ENCODE measurements at places on chromosomes 3 and 15.

DNA sequence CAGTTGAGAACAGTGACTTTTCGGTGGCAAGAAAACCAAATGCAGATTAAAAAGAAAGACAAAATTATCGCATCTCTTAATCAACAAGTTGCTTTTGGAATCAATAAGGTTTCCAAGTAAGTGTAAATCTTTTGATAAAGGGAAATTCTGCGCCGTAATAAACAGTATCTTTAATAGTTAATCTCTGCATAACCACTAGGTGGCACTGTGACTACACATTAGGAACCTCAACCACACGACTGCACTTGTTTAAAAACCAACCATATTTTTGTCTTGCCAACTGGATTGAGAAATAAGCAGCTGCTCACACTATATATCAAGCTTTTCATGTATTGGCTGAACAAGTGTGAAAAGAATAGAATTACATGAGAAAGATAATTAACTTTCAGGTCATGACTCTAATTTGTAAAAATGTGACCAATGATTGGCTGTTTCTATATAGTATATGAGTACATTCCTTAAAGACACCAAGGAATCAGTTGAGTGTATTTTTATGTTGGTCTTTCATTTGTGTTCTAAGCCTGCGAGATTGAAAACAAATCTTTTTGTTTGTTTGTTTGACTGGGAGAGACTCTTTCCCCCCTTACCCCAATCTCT lies 72.7 kb downstream of the DZIP3 start:
- DNase-seq: peak; percentile 78

DNA sequence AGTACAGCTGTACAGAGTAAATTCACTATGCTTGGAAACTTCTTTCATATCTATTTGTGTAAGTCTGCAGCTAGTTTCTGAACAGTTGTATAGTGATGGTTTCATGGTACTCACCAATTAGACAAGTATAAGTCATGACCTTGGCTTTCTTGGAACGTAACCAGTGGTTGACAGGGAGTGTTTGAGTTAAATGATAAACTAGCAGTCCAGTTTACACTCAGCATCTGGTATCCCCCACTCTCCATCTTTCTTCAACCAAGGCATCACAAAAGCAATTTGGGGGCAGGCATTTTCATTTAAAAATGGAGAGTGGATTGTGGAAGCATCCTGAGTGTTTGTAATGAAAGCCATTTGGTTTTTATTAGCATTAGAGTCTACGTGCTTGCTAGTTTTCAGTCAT lies 26.0 kb downstream of the MME start:
- no peak for DNase-seq

GRCh38 chr3:197793247-197793646 lies 2.2 kb downstream of the LRCH3 start:
- DNase-seq: peak; percentile 20

GRCh38 chr3:54917862-54918261 lies 10.0 kb downstream of the LRTM1 start:
- no peak for DNase-seq

DNA sequence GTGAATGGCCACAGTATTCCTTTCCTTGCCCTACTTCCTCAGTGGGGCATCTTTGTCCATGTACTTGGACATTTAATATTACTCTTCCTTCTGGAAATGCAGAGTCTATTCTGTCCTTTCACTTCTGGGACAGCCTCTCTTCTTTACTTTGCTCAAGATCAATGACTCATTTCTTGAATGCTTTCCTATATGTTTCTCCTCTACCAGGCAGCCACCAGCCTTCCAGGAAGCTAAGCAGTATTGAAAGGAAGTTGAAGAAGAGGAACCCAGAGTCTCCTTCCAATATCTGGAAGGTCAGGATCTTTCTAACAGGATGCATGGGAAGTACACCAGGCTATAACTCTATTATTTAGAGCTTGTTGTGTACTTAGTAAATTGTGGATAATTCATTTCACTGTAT lies 182.8 kb downstream of the CD47 start:
- no peak for DNase-seq

- DNase-seq: no peak
Observed at GRCh38 chr3:142542054-142542453, 36.5 kb downstream of the ATR start.

DNA sequence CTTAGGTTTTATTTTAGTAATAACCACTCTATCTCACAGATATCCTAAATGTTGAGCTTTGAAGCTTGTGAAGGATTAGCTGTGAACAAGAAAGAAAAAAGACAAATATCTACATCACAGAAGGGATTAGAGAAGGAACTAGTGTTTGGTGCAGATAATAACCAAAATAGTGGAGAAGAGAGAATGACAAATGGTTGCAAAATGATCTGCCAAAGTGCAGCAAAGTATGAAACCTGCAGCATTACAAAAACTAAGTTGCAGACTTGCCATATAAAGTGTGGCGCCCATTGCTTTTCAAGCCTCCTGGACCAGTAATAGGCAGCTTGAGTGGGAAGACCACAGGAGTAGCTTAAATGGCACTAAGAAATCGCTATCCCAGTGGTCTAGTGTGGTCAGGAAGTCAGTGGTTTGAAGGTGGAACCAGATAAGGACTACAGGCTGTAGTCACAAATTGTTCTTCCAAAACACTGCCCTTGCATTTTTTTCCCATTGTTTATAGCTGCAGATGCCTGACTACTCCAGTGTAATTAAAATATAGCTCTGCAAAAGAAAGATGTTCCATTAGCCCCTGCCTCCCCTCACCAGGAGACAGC lies 20.7 kb downstream of the TPM1 start:
- DNase-seq: no peak

GRCh38 chr3:66256806-66257205 lies 36.0 kb downstream of the SLC25A26 start:
- DNase-seq: no peak

- no peak for DNase-seq
Observed at GRCh38 chr3:147846854-147847478, 437.8 kb downstream of the ZIC1 start.

- DNase-seq: no peak
Observed at GRCh38 chr15:92675485-92675884, 19.9 kb upstream of the FAM174B start.

- DNase-seq: no peak
Observed at GRCh38 chr3:183826448-183827250, 1.3 kb upstream of the MAP6D1 start.

- DNase-seq: no peak
Observed at GRCh38 chr3:147538034-147538433, 128.9 kb downstream of the ZIC1 start.

GRCh38 chr3:14439501-14440167 lies 37.2 kb downstream of the SLC6A6 start:
- DNase-seq: no peak

GRCh38 chr3:4831580-4831950 lies 147.7 kb upstream of the BHLHE40 start:
- DNase-seq: peak; percentile 56

DNA sequence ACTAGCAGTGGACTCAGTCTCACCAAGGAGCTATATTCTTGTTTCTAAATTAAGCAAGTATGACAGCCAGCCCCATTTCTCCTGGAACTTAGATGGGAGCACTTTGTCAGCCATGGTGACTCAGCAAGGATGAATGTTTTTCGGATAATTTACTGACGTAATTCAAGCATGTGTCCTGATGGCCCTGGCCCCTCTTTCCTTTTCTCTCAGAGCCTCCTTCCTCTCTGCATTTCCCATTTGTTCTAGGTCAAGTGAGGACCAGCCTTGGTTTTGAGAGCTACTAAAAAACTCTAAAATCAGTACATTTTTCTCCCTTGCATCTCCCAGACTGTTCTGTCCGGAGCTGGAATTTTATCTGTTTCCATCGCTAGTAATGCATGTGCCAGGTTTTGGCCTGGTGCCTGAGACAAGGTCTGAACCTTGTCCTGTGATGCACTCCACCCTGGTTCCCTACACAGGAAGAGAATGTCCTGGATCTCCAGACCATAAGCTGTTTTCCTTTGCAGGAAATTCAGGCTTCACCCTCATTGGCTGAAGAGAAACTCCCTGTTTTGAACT lies 256.6 kb upstream of the ROPN1 start:
- no peak for DNase-seq

- no peak for DNase-seq
Observed at GRCh38 chr3:30915782-30916181, 21.3 kb upstream of the GADL1 start.

DNA sequence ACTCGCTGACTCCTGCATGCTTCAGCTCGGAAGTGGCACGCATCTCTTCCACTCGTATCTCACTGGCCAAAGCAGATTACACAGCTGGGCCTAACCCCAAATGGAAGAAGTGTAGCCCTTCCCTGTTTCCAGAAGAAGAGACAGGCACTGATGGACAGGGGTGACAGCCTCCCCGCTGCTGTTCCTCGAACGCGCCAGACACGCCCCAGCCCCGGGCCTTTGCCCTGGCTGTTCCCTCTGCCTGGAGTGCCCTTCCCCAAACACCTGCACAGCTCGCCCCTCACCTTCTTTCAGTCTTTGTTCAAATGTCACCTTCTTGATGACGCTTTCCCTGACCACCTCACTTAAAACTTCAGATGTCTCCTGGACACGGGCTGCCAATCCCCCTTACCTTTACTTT lies 26.0 kb upstream of the CYP11A1 start:
- DNase-seq: no peak

- no peak for DNase-seq
Observed at GRCh38 chr3:108485146-108485545, 25.2 kb downstream of the MYH15 start.

GRCh38 chr15:65778269-65778668 lies 13.8 kb downstream of the DENND4A start:
- no peak for DNase-seq

GRCh38 chr15:60408463-60408981 lies 10.7 kb upstream of the ANXA2 start:
- DNase-seq: no peak

GRCh38 chr3:111321786-111322185 lies 220.2 kb upstream of the CD96 start:
- DNase-seq: no peak

GRCh38 chr3:130609166-130609979 lies 92.4 kb downstream of the COL6A6 start:
- no peak for DNase-seq

DNA sequence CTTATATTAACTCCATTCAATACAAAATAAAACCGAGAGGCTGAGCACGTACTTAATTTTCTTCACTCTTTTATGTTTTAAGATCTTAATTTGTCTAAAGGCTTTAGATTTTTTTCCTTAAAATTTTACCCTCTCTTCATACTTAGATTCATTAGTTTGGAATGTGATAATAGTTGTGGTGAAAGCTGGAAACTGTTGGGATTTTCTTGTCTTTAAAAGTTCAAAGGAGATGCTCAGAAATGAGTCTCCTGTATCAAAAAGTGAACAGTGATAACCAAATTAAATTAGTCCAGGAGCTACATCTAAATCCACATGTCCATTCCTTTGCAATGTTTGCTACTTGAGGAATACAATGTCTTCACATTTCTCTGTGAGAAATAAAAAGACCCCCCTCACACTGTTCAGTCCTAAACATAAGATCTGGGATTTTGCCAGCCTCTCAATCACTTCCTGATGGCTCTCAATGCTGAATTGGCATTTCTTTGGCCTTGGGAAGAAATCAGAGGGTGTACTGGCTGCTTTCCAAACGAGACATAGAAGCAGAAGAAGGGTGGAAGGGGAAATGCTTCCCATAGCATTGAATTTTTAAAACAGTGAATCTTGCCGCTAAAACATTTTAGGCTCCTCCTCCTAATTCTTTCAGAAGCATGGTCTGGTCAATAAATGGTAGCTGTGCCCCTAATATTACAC lies 245.0 kb downstream of the SHOX2 start:
- DNase-seq: no peak

GRCh38 chr3:60953351-60953750 lies 297.9 kb downstream of the FHIT start:
- DNase-seq: no peak

- no peak for DNase-seq
Observed at GRCh38 chr3:114553949-114554593, 260.2 kb downstream of the TIGIT start.

GRCh38 chr3:101512396-101512645 lies 691 bp downstream of the SENP7 start:
- no peak for DNase-seq

DNA sequence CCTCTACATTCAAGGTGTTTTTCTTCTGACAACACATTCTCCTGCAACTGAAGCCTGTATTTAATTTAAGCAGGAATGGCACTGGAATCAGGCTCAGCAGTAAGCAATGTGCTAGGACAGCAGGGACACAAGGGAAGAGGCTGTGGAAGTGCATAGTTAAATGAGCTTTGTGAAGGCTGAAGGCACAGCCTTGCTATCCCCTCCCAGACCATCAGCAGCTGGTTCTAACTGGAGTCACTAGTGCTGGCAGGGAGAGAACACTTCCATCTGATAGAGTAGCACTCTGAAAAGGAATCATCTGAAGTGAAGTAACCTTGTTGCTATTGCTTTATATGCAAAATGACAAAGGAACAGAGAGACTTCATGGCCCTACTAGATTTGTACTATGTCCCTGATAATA lies 14.7 kb downstream of the UQCC5 start:
- no peak for DNase-seq

DNA sequence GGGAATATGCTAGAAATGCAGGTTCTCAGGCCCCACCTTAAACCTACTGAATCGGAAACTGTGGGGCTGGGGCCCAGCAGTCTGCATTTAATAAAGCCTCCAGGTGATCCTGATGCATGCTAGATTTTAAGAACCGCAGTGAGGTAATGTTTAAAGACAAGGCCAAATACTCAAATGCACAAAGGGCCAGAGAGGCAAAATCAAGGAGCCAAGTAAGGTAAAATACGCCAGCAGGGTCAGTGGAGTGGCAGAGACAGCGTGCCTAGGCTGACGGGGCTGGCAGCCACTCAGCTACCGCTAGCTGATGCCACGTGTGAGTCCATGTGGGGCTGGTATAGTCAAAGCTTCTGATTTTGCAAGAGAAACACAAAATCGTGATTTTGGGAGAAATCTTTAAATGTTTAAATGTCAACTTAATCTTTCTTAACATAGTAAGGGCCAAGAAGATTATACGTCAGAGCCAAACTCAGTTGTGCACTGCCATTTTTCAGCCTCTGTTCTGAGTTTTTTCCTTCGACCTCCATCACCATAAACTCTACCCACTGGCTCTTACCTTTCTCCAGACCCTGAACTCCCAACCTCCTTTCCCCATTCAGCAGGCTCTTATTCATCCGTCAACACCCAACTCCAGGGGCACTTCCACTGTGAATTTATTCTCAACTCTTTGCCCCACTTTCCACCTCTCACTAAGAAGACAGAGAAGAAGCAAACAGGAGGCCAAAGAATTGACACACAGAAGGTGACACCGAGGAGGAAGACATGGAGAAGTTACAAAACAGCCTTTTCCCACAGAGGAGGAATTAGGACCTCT lies 136.6 kb upstream of the RAD18 start:
- DNase-seq: no peak

Data from CD4-positive, CD25-positive, alpha-beta regulatory T cell (primary cell).